Globus pallidus (tissue), 1 donor: ENCODE measurements at places on chromosomes 2 and 18.

DNA sequence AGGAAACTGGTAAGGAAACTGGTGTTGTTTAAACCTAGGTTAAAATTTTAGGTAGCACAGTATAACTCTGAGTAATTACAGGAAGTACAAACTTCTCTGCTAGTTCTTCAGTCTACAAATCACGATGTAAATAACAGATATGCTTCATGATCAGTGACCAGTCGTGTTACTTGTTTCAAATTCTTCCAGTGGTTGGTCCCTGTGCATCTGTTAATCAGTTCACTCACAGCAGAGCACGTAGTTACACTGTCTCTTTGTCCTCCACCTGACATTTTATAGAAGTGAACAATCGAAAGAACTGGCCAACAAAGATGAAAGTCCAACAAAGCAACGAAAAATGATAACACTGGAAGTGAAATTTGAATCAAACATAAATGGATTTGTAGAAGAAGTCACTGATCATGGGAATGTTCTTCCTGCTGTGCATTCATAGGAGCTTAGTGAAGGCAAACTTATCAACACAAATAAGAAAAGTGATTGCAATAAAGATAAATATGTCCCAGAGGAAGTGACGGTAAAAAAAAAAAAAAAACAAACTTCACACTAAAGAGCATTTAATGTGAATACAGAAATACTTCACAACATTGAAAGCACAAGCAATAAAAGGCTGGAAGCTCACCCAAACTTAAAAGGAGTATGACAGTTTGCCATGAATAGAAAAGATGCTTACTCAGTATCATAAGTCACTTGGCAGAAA, 7.0 kb downstream of the EIF2AK2 start:
- DNase-seq: no peak

DNA sequence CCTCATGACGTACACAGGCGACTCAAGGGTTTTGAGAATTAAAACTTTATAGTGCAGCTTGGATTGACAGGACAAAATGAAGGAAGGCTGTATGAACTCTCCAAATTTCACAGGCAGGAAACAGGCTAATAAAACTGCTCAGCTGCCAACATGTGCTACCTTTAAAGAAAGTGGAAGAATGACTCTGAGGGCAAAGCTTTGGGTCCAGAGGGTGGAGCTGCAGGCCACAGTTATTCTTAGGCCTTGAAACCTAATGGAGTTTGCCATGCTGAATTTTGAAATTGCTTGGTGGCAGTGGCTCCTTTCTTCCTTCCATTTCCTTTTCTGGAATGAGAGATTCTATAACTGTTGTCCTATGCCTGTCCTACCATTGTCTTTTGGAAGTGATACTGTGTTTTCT, 34.8 kb downstream of the HAT1 start:
- DNase-seq: no peak

GRCh38 chr2:28453396-28453795, 42.5 kb upstream of the PLB1 start:
- DNase-seq: no peak

DNA sequence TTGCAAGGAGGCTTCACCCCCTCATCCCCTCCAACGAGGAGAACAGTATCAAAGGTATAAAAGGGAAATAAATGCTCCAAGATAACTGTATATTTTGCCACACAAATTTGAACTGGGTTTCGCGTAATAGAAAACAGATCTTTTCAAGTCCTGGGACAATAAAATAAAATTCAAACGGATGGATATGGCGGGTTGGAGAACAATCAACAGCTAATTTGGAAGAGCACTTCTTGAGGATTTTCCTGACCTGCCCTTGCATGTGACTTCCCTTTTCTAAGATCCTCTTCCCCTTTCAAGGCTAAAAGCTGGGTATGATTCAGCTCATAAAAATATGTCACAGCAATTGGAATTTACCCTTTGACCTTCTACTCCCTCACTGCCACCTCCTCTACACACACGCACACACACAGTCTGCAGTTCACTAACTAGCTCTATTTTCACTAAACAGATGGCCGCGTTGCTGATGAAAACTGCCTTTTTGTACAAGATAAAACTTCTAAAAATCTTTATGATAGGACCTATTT, 386.9 kb downstream of the FIGN start:
- DNase-seq: no peak

- no peak for DNase-seq
These were observed 97.6 kb downstream of the TEX51 start for GRCh38 chr2:126996378-126996699.

- DNase-seq: no peak
These were observed 176.2 kb downstream of the CALCRL start for GRCh38 chr2:187271825-187272224.
